GM23248 (cell line): ENCODE measurements at places on chromosomes 3 and 15. TPM values are rescaled to one million over a fixed set of nuclear protein-coding genes. Genes with fewer than 3 reads are reported as not detected.
A peak's percentile ranks its signal among the peaks of the same experiment; 100 is the strongest.

GRCh38 chr3:31361371-31362273 lies 171.1 kb upstream of the STT3B start:
- H3K27ac ChIP-seq, result peak overlapping the region; percentile 60
- peak overlapping the region; percentile 56 for H3K4me3 ChIP-seq
- no peaks in the 10 kb centered on the region for H3K27me3 ChIP-seq
- no peaks in the 10 kb centered on the region for H3K36me3 ChIP-seq

DNA sequence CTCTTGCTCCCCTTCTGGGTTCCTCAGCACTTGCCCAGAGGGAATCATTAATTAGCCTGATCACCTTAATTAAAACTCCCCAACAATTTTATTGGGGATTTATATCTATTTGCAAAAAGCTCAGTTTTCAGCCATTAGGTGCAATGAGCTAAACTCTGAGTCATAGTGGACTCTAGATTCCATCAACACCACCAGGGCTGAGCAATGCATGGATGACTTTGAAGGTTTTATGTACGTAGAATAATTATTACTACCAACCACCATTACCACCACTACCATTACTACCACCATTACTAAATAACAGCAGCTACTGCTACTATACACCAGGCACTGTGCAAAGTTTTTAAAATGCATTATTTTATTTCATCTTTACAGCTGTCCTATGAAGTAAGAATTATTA lies 81.2 kb downstream of the ZNF621 start:
- H3K4me1 ChIP-seq, result no peaks in the 10 kb centered on the region
- H3K27me3 ChIP-seq, result no peaks in the 10 kb centered on the region
- DNase-seq, result peak; percentile 21
- H3K27ac ChIP-seq, result no peak overlapping the region

DNA sequence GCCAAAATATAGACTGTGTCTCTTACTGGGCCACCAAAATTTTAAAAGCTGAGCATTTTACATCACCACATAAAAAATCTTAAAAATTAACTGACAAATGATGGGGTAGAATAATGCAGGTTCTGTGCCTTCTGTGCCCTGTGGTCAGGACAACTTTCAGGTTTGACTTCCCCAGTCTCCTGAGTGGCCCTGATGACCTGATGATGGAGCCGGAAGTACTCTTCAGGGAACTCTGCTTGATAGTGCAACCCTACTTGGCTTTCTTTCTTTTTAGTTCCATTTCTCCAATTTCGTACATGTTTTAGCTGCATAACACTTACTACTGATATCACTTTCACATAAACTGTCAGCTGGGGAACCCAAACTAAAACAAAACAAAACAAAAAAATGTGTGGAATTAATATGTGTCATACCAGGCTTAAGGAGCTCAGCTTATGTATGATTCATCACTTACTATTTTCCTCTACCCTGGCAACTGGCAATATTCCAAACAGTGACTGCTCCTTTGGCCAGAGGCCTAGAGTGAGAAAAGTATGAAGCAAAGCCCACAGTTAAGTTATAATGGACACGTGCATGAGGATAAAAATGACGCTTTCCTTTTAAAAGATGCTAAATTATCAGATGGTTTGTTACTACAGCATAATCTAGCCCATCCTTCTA lies 194.3 kb downstream of the BCHE start:
- peak overlapping the region; percentile 47; the same call in 1 of the 2 replicates for H3K4me3 ChIP-seq
- no peaks in the 10 kb centered on the region for H3K27me3 ChIP-seq
- DNase-seq, result peak; percentile 92
- H3K27ac ChIP-seq, result peak overlapping the region; percentile 79
- peaks cover 12% of the 10 kb centered on the region for H3K4me1 ChIP-seq

DNA sequence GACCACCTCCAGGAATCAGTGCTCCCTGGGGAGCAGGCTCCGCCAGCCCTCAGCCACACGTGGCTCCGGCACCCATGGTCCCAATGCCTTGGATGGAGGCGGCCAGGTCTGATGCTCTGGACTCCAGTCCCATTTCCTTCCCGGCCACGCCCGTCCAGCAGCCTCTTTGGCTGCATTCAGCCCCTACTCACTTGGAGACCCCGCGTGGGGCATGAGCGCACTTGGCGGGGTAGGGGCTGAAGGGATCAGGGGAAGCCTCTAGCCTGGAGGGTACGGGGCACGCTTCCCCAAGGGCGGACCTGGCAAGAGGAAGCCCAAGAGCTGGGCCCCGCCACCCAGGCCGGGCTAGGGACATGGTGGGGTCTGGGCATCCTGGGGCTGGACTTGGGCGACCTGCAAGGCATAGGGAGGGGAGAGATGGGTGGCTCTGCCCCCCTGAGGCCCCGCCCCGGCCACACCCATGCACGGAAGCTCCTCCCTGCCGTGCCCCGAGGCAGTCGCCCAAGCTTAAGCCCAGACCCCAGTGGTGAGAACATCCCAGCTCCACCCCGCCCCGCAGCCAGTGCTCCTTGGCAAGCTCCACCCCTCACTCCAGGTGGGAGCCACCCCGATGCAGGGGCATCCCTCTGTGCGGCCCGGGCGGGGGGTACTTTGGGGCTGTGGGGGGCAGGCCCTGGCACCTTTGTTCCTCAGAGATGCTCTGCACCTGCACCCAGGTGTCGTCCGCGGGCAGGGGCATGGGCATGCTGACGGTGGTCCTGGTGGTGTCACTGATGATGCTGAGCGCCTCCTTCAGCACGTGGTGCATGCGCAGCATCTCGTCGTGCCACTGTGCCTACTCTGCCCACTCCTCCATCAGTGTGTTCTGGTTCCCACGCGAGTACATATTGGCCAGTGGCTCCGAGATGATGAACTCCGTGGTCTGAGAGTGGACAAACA lies 163.5 kb downstream of the GOLGA6L4 start:
- no peak overlapping the region for H3K4me3 ChIP-seq
- no peaks in the 10 kb centered on the region for H3K4me1 ChIP-seq
- H3K27ac ChIP-seq, result no peak overlapping the region
- no peaks in the 10 kb centered on the region for H3K36me3 ChIP-seq
- no peak for DNase-seq
- H3K27me3 ChIP-seq, result no peaks in the 10 kb centered on the region

Gene SPATA12
- not detected in 2 replicates for total RNA-seq
